Thoracic aorta (tissue), 2 donors: ENCODE measurements at places on chromosomes 3 and 15. TPM values are rescaled to one million over a fixed set of nuclear protein-coding genes. Genes with fewer than 3 reads are reported as not detected.

CTXN2 gene
- total RNA-seq: not detected

ELL3 gene
- 7.2 TPM for total RNA-seq

- DNase-seq: no peak
Observed at GRCh38 chr3:38519651-38520050, 23.5 kb downstream of the EXOG start.

GRCh38 chr3:155332716-155333115 lies 39.2 kb upstream of the STRIT1 start:
- no peak for DNase-seq
